ENCODE measurements at places on chromosomes 1 and 21.

GRCh38 chr1:178846306-178846705 lies 24.6 kb downstream of the ANGPTL1 start:
- no peak for DNase-seq

- DNase-seq, result no peak
Measured at GRCh38 chr1:19484798-19485361, 459 bp downstream of the CAPZB start.

- DNase-seq, result no peak
Measured at GRCh38 chr1:183126000-183126366, 60.1 kb upstream of the LAMC2 start.

- peak; percentile 25 for DNase-seq
Measured at GRCh38 chr1:222546548-222547259, 1.2 kb downstream of the HHIPL2 start.

DNA sequence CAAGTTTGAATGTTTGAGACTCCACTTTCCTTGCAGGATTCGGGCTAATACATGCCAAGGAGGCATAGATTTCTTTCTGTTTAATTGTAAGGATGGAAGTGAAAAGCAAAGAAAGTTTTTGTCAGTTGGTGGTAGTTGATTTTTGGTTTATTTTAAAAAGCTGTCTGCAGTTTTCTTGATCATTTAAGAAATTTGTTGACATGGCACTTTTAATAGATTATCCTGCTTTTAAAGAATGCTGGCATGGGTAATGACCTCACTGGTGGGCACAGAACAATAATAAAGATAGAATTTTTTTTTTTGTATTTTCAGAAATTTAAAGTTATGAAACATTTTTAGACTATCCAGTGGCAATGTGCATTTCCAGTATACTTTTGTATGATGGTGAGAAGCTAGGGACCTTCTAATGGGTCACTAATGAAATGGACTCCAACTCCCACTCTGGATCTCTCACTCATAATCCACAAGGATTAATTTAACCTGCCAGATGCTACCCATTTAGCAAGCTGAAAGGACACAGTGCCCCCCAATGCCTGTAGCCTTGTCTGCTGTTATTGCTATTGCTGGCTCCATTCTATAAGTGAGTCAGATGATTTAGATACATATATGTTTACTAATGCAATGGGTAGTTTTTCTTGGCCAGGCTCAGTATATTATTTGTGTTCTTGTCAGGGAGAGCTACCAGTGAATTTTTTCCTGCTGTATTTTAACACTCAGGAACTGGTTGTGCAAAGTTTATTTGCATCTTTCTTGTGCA lies 190.2 kb upstream of the SGIP1 start:
- no peak for DNase-seq

DNA sequence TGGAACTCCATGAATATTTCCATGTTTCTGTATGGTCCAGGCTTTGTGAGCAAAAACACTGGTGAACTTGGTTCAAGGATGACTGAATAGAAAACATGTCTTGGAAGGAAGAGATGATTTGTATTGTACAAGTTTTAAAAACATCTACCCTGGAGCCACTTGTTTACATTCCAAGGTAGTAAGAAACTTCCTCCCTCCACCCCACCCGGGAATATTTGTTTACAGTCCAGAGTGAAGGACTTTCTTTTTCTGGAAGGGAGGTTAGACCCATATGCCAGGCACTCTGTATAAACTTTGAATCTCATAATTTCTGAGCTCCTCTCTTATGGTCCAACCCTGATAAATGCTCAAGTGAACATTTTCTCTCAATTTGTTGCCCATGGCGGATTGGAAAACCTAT lies 323.3 kb upstream of the LYPLAL1 start:
- no peak for DNase-seq

DNA sequence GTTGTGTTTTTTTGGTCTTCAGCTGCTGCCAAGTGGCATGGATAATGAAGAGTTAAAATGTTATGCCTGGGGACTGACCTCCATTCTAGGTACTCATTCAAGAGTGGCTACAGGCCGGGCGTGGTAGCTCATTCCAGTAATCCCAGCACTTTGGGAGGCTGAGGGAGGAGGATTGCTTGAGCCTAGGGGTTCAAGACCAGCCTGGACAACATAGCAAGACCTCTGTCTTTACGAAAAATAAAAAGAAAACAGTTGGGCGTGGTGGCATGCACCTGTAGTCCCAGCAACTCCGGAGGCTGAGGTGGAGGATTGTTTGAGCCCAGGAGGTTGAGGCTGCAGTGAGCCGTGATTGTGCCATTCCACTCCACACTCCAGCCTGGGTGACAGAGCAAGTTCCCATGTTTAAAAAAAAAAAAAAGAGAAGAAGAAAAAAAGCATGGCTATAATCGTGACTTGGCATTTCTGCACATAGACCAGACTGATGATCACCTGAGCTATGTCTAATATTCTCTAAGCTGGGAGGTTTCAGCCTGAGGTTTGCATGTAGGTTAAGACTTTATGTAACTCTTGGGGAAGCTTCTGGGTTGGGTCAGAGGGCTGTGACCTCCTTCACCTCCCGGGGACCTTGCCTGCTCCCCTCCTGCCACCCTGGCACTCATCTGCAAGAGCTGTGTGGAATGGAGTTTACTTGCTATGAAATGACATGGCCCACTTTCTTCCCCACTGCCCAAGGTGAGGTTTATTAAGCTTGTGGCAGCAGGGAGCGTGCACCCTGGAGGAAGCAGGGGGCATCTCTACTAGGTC lies 51.3 kb downstream of the DHRS3 start:
- DNase-seq, result no peak

- DNase-seq, result no peak
Measured at GRCh38 chr1:155946633-155947219, 5.3 kb downstream of the RXFP4 start.

DNA sequence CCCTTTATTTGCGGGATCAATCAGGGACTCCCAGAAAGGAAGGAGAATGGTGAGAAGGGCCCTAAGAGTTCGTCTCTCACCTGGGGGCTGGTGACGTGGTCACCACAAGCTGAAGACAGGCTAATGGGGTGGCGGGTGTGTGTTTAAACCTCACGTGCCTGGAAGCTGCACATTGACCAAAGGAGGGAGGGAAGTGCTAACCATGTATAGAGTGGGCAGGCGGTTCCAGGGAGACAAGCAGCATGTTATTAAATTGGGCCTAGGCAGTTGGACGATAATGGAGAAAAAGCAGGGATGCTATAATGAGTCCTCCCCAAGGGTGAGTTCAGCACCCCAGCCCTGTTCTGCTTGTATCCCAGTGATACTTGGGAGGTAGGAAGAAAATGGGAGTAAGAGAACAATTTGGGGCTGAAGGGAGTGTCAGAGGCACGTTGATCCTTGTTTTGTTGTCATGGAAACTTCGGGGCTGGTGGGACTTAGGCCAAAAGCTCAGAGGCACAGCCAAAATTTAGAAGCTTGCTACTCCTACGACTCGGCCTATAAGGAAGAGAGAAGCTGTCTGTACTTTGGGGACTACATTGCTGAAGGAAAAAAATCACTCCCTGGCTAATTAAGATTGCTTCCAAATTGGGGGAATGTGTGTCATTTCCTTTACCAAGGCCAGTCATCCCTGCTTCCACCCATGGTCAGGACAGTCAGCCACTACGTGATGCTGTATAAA lies 33.2 kb upstream of the EPHA8 start:
- DNase-seq, result no peak

GRCh38 chr1:204316164-204316563 lies 43.6 kb downstream of the PLEKHA6 start:
- DNase-seq, result no peak

DNA sequence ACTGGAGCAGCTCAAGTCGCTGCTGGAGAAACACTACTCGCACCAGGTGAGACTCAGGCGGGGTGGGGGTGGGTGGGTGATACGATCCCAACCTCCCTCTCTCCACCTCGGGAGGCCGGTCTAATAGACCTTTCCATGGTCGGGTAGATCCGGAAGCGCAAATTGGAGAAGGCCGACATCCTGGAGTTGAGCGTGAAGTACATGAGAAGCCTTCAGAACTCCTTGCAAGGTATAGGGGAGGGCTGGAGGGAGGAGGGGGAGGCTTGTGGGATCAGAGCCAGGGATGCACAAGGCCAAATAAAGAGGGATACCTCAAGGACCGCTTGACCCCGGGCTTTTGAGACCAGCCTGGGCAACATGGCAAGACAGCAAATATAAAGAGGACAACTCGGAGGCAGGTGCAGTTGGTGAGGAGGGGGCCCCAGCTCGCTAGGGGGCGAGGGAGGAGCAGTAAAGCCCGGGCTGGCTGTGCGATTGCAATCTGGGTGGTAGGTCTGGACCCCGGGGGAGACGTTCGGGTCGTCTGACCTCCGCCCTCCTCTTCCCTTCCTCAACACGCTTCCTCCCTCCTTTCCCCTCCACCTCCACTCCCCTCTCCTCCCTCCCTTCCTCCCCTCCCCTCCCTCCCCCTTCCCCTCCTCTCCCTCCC lies 546 bp downstream of the HES3 start:
- no peak for DNase-seq

DNA sequence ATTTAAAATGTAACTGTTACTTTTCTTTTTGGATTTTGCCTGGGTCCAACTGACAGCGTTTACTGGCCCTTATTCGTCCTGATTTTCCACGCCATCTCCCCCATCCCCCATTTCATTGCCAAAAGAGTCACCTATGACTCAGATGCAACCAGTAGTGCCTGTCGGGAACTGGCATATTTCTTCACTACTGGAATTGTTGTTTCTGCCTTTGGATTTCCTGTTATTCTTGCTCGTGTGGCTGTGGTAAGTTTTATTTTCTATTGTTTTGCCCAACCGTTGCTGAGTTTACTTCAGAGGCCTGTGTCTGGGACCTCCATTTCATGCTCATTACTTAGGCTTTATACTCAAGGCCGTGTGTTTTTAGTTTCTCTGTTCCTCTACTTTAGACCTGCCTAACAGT lies 9.3 kb downstream of the LEPR start:
- no peak for DNase-seq

- peak; percentile 53 for DNase-seq
Measured at GRCh38 chr1:66294707-66295370, 239.1 kb upstream of the SGIP1 start.

DNA sequence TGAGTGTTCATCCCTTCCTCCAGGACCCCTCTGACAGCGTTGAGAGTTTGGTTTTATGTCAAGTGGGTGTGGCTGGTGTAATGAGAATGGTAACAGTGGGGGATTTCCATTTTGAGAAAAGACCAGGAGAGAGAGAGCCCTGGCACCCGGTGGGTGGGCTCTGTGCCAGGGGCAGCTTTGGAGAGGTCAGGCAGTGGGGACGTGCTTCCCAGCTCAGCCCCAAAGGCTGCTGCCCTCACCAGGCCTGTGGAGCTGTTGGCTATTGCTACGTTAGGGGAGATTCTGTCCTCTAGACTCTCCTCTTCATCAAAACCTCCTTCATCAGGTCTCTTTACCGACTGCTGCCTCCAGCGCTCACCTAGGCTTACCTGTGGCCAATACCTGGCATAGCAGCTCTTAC lies 176.3 kb downstream of the PTPRU start:
- no peak for DNase-seq

DNA sequence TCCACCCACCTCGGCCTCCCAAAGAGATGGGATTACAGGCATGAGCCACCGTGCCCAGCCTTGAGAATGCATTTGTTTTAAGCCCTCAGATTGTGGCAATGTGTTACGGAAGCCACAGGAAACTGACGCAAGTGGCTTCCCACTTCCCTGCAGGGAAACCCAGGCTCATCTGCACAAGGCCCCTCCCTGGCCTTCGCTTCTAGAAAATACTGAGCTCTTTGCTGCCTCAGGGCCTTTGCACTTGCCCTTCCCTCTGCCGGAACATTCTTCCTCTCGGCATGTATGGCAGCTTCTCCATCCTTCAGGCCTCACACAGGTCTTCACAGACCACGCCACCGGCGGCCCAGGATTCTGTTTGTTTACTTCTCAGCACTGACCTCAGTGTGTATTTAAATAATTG lies 137.0 kb upstream of the TMEM51 start:
- no peak for DNase-seq

- DNase-seq, result no peak
Measured at GRCh38 chr1:236396665-236397043, 2.6 kb downstream of the EDARADD start.

- DNase-seq, result peak; percentile 34
Measured at GRCh38 chr21:42218836-42219605, at the start of gene ABCG1. Gene ABCG1, plus strand, starts transcription at chr21:42219140. Its CDS starts 123 bp downstream, at chr21:42219263.

GRCh38 chr1:1014799-1015681 lies 1.7 kb downstream of the ISG15 start:
- no peak for DNase-seq

DNA sequence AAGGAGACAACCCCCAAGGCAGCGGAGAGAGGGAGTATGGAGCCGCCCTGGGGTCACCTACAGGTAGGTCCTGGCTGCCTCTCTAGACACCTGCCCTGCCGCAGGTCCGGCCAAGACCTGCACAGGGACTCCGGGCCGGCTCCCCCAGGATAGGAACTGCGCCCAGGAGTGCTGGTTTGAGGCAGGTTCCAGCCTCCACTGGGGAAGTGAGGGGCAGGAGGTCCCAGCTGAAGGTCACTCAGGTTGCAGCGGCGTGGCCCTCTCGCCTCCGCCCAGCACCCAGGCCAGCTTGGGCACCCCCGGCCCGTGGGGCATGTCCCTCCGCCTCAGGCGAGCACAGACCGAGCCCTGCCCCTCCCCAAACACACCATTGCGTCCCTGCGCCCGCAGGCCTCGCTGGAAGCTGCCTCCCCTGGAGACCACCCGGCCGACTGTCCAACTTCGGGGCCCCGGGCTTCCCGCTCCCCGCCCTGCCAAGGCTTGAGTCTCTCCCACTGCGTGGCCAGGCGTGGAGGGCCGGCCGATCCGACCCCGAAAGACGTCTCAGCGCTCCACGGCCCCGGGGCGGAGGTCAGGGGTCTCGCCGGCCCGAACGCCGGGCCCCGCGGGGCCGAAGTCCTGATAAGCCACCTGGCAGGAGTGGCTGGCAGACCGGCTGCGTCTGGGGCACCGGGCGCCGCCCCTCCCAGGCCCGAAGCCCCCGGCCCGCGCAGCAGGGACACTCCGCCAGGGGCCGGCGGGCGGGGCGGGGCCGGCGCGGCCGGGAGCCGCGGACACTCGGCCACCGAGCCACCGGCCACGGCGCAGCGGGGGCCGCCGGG lies 1.4 kb upstream of the SKI start:
- DNase-seq, result no peak

DNA sequence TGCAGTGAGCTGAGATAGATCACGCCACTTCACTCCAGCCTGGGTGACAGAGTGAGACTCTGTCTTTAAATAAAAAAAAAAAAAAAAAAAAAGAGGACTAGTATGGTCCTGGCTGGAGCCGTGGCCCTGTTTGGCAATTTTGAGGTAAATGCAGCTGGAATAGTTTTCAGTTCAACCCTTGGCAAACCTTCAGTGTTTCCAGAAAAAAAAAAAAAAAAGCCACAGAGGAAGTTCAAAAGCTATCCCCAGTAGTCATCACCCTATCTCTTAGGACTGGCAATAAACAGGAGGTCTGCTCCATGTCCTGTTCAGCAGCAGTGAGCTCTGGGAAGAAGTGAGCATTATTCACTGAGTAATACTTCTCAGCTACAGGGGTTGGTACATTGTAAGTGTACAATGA lies 56.8 kb upstream of the ERRFI1 start:
- DNase-seq, result no peak
